Tongue (tissue), 3 donors: ENCODE measurements at places on chromosomes 6 and 20. TPM values are rescaled to one million over a fixed set of nuclear protein-coding genes. Genes with fewer than 3 reads are reported as not detected.

FAM209A gene
- total RNA-seq, result not detected

TCP11 gene
- not detected for total RNA-seq

TXLNB gene
- 188 TPM for total RNA-seq

CD83 gene
- total RNA-seq, result 16.7 TPM

DNA sequence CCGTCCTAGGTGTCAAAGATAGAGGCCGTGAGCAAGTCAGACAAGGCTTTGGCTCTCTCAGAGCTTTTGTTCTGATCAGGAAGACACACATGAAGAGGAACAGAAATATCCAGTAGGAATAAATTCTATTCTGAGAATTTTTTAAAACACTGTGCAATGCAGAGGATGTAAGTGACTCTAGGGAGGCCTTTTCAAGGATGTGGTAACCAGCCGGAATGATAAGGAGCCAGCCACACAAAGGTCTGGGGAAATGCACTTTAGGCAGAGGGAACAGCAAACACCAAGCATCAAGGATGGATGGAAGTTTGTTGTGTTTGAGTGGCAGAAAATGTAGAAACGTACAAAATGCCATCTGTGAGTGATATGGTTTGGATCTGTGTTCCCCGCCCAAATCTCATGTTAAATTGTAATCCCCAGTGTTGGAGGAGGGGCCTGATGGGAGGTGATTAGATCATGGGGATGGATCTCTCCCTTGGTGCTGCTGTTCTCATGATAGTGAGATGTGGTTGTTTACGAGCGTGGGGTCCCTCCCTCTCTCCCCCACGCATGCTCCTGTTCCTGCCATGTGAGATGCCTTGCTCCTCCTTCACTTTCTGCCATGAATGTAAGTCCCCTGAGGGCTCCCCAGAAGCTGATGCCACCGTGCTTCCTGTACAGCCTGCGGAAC lies 93.6 kb upstream of the CDYL start:
- no peak for DNase-seq

GRCh38 chr20:37542281-37542680 lies 14.6 kb upstream of the BLCAP start:
- no peak for DNase-seq

DNA sequence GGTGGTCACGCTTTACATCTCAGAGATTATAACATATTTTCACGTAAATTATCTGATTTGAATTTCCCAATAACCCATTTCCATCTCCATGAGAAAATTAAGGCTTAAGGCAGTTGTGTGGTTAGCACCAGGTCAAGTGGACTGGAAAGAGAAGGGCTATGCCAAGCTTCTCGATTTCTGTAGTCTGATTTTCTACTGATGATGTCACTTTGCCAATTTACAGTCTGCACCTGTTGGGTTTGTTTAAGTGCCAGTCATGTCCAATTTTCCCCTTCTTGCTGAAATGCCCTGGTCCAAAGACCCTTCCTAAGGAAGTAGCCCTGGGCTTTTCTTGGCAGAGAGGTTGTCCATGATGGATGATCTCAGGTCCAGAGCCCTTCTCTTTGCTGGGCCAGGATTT lies 562.3 kb upstream of the BTBD3 start:
- peak; percentile 77 for DNase-seq

DNA sequence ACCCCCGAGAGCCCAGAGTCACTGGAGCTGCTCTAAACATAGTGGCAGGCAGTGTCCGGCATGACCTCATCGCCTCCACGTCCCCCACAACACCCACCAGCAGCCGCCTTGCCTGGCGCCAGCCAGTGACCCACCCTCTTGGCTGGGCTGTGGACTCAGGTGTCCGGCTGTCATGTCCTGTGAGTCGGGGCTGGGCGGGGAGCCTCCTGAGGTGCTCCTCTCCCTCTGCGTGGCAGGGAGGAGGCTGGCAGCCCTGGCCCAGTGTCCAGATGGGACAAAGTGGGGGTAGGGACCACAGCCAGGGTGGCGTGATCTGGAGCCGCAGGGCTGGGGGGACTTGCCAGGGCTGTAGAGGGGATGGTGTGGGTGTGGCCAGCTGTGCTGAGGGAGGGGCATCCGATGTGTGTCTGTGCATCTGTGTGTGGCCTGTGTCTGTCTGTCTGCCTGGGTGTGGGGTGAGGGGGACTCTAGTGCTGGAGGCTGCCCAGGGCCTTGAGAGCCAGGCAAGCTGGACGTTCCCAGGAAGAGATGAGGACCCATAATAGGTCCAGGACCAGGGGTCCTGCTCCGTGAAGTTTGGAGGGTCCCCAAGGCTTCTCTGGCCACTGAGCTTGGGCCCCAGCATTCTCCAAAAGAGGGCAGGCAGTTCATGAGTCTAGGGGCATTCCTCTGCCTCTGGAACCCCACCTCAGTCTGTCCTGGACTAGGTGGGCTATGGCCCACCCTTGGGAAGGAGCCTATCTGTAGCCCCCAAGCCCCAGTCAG lies 2.3 kb upstream of the SOX18 start:
- no peak for DNase-seq

DNA sequence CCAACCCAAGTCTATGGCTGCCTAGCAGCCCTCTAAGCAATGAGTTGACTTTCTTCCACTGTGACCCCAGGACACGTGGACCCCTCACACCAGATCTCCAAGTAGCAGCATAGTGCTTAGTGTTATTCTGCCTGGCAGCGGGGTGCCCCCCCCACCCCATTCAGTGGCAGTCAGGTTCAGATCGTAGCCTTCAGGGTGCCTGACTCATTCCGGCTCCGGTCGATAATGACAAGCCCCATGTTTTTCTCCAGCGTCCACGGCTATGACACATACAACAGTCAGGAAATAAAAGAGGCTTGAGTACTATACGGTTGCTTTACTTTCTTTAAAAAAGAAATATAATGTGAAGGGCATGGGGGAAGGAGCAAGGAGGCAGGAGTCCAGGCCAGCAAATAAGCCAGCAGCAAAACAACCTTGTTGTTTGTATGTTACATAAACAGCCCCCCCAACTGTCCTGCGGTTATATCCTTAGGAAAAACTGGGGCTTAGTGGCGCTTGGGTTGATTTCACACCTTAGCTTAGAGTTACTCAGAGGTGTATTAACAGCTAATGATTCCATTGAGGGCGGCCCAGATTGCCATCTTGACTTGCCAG lies 23.1 kb downstream of the GNAS start:
- DNase-seq, result no peak

DNA sequence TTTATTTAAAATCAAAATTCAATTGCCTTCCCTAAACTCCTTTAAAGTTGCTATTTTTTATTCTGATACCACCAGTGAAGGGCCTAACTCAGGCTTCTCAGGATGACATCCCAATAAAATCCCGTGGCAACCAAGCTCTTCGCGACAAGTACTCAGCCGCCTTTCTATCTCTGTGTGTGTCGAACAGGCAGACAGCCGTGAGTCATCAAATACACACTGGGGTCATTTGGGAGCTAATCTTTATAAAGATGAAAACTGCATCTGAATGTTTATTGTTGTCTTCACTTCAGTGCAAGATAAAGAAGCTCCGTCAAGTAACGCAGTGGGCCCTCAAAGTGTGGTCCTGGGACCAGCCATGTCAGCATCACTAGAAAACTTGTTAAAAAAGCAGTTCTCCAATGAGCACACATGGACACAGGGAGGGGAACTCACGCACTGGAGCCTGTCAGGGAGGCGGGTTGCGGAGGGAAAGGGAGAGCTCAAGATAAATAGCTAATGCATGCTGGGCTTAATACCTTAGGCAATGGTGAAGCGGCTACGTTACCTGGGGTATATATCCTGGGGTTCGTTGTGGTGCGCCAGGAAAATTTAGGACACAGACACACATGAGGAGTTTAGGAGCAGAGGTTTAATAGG lies 119.3 kb downstream of the RNF144B start:
- no peak for DNase-seq

GRCh38 chr6:18268066-18268465 lies 3.7 kb upstream of the DEK start:
- peak; percentile 62 for DNase-seq

DNA sequence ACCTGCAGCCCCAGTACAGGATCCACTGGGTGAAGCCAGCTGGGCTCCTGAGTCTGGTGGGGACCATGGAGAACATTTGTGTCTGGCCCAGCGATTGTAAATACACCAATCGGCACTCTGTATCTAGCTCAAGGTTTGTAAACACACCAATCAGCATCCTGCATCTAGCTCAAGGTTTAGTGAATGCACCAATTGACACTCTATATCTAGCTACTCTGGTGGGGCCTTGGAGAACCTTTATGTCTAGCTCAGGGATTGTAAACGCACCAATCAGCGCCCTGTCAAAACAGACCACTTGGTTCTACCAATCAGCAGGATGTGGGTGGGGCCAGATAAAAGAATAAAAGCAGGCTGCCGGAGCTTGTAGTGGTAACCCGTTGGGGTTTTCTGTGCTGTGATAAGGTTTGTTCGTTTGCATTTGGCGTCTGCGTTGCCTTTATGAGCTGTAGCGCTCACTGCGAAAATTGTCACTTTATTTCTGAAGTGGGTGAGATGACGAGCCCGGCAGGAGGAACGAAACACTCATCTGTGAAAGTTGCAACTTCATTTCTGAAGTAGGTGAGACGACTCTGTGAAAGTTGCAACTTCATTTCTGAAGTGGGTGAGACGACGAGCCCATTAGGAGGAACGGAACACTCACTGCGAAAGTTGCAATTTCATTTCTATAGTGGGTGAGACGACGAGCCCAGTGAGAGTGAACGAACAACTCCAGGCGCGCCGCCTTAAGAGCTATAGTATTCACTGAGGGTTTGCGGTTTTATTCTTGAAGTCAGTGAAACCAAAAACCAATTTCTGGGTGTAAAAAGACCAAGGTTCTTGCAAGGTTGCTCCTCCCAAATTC lies 31.1 kb downstream of the SERPINB6 start:
- DNase-seq, result no peak

DNA sequence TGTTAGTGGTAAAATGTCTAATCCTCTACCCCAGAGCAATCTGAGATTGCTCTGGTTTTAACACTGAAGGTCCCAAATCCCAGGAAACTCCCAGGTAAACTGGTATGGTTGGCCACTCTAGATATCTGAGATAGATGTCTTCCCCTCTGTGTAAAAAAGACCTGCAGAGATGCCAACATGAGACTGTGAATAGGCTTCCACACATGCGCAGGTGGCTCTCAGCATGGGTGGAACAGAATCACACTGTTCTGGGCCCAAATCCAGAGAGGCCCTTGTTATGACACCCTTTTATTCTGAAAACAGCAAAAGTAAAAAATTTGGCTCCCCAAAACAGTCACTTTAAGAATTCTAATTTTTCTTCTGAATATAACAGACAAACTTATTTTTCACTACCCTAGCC lies 88.7 kb upstream of the BMP5 start:
- no peak for DNase-seq

DNA sequence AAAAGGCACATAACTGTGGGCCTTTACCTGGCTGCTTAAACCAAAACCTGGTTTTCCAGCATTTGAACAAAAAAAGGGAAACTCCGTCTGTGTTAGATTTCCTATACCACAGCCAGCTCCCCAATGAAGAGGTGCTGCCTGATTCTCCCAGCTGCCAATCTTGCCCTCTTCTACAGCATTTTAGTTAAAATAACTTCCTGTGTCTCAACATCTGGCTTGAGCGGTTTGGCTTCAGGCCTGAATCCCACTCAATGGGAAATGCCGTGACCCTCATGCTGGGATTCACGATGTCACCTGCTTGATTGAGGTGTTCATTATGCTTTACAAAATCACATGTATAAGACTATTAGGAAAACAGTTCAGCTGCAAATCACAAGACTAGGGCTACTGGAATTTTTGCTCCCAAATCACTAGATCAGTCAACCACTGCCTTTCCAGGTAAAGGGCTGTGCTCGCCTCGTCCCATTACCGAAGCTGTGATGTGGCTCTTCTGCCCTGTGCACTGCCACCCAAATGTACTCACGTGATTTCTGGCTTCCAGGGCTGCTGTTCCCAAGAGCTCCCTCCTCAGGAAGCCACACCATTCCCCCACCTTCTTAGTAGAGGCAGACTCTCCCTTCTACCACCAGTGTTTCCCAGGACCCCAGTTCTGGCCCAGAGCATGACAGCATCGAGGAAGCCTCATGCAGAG lies 94.6 kb downstream of the PSMG4 start:
- DNase-seq, result no peak

- DNase-seq, result no peak
These were observed 90.6 kb upstream of the MLN start for GRCh38 chr6:33894438-33894837.

DNA sequence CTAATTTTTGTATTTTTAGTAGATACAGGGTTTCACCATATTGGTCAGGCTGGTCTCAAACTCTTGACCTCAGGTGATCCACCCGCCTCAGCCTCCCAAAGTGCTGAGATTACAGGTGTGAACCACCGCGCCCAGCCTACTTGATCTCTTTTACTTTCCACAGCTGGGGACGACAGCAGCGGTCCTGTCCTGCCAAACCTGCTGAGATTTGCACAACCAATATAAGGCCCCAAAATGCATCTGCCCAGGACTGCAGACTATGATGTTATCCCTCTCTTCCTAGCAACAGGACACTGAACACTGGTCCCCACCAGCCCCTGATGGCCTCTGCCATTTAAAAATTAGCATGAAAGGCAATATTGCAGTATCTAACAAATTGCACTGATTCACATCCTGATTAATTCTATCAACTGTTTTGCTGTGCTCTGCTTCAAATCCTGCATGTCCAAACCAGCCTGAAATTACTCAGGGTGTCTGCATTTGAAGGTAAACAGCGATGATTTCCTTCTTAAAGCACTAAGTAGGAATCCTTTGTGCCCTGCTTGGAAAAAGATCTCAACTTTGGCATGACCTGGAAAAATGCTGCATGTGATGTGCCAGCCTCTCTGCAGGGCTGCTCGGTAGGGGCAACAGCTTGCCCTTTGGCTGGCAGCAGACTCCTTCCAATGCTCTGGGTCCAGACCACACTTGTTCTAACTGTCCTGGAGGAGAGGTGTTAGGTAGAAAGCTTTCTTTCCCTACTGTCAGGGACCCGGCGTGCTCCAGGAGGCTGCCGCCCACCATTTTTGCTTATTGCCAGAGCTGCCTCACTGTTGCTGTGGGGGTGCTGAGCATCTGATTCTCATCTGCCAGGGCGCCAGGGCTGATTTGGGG lies 27.4 kb upstream of the PXDC1 start:
- DNase-seq, result no peak

DNA sequence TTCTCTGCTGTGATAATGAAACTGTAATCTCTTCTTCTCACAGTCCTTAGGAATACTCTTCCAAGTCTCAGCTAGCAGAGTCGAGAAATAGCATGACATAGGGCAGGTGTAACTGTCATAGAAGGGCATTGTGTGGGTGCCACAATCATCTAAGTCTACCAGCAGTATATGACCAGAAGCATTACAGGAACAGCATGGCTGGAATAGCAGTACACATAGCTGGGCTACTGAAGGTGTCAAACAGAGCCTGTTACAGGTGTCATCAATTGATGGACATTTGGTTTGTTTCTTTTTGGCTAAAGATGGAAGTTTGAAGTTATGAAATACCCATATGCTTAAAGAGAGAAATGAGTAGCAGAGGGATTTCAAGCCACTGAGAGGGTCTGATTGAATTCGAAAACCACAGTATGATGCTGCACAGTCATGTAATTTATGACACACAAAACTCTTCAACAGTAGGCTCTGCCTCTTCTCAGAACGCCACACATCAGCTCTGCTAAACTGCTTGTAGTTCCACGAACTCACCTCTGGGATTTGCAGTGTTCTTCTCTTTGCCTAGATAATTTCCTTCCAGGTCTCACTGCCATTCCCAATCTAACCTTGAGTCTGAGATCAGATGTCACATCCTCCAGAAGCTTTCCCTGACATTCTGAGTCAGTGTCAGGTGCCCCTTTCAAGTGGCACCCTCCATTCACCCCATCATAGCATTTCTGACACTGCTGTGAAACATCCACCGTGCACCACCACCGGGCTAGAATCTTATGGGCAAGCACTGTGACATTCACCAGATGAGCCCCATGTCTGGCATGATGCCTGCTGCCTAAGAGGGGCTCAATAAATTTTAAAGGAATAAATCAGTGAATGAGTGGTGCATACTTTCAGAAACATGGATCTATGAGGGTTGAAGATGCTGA lies 151.0 kb downstream of the ADAT2 start:
- no peak for DNase-seq
